ENCODE measurements at places on chromosomes 11 and 22. TPM values are rescaled to one million over a fixed set of nuclear protein-coding genes. Genes with fewer than 3 reads are reported as not detected.

Gene DDX10
- 27.1 TPM for total RNA-seq

Gene ANKK1
- not detected for total RNA-seq

Gene EHBP1L1
- 97.6 TPM for total RNA-seq

Gene ARVCF
- total RNA-seq: 8.5 TPM

Gene KRTAP5-1
- total RNA-seq: not detected

Gene F2
- not detected for total RNA-seq

Gene RAB39A
- not detected for total RNA-seq

Gene RFPL3
- not detected for total RNA-seq

Gene ADSL
- total RNA-seq: 74.1 TPM

Gene GSC2
- not detected for total RNA-seq

Gene SLC22A6
- total RNA-seq: not detected

Gene TSPAN32
- 0.46 TPM for total RNA-seq

Gene RIC3
- total RNA-seq: not detected

Gene CEP57
- 24.3 TPM for total RNA-seq

Gene FJX1
- 52.1 TPM for total RNA-seq

Gene KCNJ11
- not detected for total RNA-seq

Gene CDC42EP1
- 28.5 TPM for total RNA-seq

Gene CHRDL2
- total RNA-seq: not detected

Gene PANX2
- 2.1 TPM for total RNA-seq

Gene BANF1
- total RNA-seq: 19.5 TPM

Gene MOB2
- 31.0 TPM for total RNA-seq

Gene RBMXL2
- total RNA-seq: not detected

Gene PYGM
- 8.8 TPM for total RNA-seq
